ENCODE measurements at places on chromosomes 2 and 18.

- DNase-seq = no peak
Measured at GRCh38 chr18:12645751-12646203, 12.1 kb downstream of the SPIRE1 start.

DNA sequence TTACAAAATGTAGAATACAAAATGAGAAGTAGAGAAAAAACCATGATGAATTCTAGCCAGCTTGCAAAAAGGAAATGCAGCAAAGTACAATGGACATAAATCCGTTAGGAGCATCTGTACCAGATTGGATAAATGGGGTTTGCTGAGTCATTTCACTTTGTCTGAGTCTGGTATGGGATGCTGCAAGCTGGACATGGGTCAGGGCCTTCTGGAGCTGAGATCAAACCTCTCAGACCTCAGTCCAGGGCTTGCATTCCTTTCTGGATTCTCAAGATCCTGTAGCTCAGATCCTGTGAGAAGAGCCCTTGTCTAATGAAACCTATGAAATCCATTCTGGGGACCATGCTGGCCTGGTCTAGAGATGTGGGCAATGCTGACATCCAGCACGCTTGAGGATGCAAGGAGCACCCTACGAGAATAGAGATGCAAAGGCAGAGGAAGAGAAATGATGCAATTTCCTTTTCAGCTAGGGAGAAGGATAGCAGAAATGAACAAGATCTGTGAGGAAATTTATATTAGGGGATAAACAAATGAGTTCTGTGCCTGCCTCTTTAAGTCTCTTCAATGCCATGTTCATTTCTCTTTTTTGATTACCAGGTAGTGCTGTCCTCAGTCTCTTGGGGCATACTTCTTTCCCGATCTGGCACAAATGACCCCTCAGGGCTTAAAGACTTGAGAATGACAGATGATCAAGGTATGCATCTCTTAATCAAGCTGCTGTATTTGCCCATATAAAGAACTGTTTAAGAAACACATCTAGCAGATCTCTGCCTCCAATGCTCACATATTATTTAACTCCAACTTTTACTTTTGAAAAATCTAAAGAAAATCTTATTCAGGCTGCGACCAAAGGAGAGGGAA lies 230.4 kb downstream of the MEIS1 start:
- no peak for DNase-seq

DNA sequence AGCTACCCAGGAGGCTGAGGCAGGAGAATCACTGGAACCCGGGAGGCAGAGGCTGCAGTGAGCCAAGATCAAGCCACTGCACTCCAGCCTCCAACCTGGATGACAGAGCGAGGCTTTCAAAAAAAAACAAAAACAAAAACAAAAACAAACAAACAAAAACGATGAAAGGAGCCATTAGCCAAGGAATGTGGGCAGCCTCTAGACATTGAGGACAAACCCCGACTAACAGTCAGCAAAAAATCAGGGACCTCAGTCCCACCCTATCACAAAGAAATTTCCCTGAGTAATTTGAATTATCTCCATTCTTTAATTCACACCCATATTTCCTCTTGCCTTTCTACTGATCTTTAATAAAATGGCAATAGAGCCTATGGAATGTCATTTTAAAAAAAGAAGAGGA lies 75.8 kb downstream of the MBD2 start:
- DNase-seq = no peak

- no peak for DNase-seq
Measured at GRCh38 chr2:225615514-225615913, 216.0 kb downstream of the NYAP2 start.

DNA sequence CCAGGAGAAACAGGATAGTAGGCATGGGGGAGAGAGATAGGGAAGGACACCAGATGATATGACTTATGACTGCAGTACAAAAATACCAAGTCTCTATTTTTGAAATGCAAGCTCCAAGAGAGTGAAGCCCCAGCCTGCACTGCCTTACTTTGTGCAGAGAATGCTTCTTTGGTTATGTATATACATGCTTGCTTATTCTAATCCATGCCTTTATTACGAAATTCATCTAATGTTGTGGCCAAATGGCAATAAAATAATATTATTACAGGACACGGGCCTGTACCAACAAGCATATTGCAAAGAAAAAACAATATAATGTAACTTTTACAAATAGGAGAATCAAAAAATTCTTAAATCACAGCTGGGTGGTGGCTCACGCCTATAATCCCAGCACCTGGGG lies 110.8 kb downstream of the BCL11A start:
- no peak for DNase-seq

DNA sequence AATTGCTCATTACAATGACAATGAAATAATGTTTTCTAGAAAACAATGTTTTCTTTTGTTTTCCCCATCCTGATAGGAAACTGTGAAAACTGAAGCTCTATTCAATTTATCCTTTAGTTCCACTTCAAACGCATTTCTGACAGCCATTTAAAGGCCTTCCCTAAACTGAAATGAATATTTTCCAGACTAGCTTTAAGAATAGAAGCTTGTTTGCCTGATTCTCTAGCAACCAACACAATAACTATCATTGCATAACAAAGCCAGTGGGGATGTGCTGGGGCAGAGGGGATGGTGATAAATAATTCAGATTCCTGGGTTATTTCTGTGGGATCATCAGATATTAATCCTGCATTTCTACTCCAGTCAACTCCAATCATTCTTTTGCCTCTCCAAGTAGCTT lies 427.1 kb downstream of the RND3 start:
- DNase-seq = no peak

All from natural killer cell (primary cell).